ENCODE measurements at places on chromosomes 7 and 10.
A peak's percentile ranks its signal among the peaks of the same experiment; 100 is the strongest.

GRCh38 chr7:2880874-2881533, 36.9 kb upstream of the GNA12 start:
- no peak for DNase-seq

DNA sequence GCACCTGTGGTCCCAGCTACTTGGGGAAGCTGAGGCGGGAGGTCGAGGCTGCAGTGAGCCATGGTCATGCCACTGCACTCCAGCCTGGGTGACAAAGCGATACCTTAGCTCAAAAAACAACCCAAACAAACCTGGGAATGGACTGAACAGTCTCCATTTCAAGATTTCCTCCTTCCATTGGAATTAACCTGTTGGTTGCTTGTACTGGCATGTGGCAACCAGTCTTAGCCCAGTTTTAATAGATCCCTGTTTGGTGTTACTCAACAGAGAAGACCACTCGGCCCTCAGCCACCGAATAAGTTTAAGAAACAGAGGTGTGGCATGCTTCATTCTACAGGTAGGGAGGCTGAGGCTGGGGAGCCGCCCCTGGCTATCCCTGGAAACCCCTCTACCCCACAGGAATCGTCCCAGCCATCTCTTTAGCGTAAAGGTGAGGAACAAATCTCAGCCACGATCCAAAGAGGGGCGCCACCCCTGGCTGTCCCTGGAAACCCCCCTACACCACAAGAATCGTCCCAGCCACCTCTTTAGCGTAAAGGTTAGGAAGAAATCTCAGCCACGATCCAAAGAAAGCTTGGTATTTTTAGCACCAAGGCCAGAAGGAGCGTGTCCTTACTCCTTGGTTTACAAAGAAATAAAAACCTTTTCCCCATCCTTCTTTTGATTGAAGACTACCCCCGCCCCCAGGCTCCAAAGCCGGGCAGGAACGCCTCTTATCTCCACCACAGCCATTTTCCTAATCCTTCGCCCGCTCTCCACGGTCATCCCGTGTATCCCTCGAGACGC, 861 bp upstream of the TSPAN14 start:
- DNase-seq = no peak

GRCh38 chr10:86594535-86594934, 59.8 kb upstream of the OPN4 start:
- DNase-seq = no peak

DNA sequence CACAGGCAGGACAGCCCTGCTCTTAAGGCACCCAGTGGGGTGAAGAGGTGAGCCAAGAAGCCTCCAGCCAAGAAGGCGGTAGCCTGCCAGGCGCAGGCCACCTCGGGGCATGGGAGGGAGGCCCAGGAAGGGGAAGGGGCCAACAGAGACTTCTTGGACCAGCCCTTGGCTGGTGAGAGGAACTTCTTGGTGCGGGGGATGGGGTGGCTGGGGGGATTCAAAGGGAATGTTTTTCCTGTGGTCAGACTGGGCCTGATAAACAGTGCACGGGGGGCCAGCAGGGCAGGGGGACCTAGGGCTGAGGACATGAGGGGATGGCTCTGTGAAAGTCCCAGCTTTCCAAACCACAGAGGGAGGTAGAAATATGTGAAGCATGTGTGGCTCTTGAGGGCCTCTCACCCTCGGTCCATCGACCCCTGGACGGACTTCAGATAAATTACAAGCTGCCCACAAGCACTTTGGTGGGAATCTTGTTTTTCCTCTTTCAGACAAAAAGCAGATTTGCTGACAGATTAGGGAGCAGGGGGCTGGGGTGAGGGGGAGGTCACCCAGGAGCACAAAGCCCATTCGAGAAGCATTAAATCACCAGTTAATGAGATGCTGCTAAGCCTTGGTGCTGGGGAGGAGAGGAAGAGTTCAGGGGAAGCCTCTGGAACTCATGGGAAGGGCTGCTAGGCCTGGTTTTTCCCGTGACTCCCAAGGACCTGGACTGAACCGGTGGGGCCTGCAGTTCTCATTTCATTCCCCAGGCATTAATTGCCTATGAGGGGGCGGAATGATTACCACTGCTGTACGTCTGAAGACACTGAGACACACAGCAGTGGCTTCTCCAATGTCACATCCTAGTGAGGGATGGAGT, 11.3 kb downstream of the CRYGN start:
- DNase-seq = no peak

GRCh38 chr10:69516796-69517195, 56.4 kb downstream of the NEUROG3 start:
- DNase-seq = no peak

DNA sequence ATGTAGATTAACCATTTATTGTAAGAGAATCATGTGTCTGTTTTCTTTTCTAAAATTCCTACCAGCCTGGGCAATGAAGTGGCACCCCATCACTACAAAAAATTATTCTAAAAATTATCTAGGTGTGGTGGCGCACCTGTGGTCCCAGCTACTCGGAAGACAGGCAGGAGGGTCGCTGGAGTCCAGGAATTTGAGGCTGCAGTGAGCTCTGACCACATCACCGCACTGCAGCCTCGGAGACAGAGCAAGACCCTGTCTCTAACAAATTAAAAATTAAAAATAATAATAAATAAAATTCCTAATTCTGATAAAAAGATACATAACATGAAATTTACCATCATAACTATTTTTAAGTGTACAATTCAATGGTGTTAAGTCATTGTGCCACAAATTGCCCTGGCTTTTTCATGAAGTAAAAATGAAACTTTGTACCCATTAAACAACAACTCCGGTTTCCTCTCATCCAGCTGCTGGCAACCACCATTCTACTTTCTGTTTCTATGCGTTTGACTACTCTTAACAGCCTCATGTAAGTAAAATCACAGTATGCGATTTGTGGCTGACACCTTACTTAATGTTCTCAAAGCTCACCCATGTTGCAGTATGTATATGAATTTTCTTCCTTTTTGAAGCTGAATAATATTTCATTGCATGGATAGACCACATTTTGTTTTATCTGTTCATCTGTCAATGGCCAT, 20.6 kb upstream of the USP6NL start:
- DNase-seq = no peak

DNA sequence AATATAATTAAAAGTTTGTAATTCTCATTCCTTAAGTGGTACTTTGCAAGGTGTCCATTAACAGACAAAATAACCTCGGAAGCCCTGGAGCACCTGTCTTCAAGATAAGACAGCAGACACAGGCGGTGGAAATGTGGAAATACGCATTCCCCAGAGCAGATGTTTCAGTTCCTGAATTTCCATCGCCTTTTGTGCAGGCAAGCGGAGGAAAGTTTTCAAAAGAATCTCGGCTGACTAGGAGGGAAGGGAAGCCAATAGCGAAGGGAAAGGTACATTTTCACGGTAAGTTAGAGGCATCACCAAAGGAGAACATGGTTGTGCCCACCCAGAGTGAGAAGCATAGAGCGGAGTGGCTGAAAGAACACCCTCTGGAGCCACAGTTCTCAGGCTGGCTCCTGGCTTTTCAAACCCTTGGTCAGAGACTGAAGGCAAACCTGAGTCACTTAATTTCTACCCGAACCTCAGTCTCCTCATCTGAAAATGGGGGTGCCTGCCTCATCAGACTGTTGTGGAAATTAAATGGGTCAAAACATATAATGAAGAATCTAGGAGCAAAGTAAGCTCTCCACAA, 13.6 kb downstream of the CPA1 start:
- DNase-seq = no peak

GRCh38 chr7:117278040-117278439, 44.8 kb downstream of the WNT2 start:
- no peak for DNase-seq

- DNase-seq = no peak
Observed at GRCh38 chr7:102916881-102917280, 4.1 kb downstream of the LRRC17 start.

DNA sequence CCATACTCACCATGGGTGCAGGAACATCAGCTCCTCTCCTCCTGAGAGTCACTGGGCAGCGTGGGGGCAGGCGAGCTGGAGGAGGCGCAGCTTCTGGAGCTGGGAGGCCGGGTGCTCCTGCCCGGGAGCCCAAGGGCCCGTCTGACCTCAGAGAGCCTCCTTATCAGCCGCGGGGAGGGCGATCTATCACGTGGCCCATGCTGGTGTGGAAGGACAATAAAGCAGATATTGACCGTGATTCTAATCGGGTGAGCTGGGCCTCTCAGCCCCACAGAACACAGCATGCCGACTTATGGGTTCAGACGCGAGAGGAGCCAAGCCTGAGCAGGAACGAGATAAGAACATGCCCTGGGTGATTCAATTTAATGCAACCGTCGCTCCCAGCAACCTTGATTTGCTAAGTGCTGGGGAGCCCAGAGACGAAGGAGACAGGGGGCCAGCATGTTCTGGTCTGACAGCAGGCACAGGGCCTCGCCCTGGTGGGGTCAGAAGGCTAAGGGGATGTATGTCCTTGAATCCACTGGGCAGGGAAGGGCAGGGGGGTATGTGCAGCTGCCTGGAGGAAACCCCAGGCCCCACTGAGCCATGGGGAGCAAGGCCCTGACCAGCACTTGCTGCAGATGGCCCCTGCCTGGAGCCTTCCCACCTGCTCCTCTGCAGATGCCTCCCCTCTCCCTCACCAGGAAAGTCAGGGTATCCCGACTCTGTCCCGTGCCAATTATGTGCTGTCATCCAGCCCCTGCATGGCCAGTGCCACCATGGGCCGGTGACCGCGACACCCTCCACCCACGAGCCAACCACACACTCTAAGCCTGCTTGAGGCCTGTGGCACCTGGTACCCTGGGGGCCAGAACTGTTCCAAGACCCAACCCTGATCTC, 95.3 kb upstream of the RET start:
- no peak for DNase-seq

- no peak for DNase-seq
Observed at GRCh38 chr7:118033273-118033672, 150.7 kb upstream of the LSM8 start.

DNA sequence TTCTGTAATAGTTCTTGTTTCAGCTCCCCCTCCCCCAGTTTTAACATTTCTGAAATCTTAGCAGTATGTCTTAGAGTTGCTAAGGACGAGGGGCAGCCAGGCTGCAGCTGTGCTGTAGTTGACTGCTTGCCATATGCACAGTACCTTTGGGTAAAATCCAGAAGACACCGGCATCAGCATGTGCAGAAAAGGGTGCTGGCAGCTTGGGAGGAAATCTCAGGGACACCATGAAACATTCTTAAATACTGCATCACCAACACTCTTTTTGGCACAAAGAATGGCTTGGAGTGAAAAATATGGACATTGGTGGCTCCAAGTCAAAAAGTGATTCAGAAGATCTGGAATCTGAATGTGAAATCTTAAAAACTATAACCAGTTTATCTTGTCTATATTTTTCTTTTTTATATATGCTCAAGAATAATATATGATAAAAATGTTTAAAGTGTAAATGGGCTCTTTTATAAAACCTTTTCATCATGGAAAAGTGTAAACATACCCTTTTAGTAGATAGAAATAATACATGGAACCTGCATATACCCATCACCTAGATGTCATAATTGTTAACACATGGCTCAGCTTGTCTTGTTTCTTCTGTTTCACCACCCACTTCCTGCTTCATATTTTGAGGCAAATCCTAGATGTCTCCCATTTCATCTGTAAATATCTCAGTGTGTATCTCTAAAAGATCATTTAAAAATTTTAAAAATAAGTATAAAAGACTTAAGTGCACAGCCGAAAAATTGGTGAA, 34.4 kb upstream of the ARMS2 start:
- no peak for DNase-seq

- peak; percentile 24 for DNase-seq
Observed at GRCh38 chr7:94511718-94512117, 2.1 kb downstream of the CASD1 start.

DNA sequence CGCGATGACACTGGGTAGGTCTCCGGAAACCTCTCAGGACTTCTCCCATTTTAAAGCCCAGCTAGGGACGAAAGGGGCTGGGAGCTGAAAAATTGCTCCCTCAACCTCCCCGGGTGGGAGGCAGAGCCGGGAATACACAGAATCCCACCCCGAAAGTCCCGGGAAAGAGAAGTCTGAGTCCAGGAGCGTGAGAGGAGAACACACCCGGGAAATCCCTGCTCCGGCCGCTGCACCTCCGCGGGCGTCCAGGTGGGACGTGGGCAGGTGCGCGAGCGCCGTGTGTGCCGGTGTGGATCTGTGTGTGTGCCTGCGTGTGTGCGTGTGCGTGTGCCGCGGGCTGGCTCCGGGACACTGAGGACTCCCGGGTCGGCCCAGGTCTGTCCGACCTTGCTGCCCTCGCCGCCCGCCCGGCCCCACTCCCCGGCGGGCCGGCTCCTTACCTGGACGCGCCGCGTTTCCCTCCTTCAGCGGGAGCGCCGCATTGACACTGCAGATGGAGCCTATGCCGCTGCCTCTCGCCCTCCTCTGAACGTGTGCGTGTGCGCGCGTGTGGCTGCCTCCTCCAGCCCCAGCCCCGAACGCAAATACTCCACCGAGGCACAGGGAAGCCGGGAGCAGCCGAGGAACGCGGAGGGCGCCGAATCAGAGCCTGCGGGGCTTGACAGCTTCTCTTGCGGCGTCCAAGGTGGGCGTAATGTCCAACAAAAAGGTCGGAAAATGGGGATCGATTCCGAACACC, at the start of gene PLXNA4:
Gene PLXNA4 (minus strand): TSS at position 489 of the 739 bp plus-strand sequence. CDS start 67,777 bp downstream, outside the sequence.
- DNase-seq = no peak

DNA sequence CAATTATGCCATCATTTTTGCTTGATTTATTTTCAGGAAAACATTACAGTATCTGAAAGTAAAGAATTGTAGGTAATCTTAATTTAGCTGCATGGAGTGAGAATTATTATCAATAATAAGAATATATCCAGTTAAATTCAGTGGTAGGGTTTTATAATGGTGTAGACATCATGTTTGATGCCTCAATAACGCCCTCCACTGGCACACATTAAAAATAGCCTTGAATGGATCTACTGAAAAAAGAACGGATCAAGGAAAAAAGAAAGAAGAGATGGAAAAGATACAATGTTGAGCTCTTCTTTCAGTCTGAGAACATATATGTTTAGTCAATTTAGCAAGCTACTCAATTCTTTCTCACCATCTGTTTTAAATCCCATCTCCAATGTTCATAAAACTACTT, 319.2 kb downstream of the CDC14C start:
- DNase-seq = no peak

Measured in NCI-H187 treated with DMSO at 0.1 percent for 48 hours (cell line).